Omental fat pad (tissue), 4 donors: ENCODE measurements at places on chromosomes 5 and 9. TPM values are rescaled to one million over a fixed set of nuclear protein-coding genes. Genes with fewer than 3 reads are reported as not detected.
A peak's percentile ranks its signal among the peaks of the same experiment; 100 is the strongest.

DNA sequence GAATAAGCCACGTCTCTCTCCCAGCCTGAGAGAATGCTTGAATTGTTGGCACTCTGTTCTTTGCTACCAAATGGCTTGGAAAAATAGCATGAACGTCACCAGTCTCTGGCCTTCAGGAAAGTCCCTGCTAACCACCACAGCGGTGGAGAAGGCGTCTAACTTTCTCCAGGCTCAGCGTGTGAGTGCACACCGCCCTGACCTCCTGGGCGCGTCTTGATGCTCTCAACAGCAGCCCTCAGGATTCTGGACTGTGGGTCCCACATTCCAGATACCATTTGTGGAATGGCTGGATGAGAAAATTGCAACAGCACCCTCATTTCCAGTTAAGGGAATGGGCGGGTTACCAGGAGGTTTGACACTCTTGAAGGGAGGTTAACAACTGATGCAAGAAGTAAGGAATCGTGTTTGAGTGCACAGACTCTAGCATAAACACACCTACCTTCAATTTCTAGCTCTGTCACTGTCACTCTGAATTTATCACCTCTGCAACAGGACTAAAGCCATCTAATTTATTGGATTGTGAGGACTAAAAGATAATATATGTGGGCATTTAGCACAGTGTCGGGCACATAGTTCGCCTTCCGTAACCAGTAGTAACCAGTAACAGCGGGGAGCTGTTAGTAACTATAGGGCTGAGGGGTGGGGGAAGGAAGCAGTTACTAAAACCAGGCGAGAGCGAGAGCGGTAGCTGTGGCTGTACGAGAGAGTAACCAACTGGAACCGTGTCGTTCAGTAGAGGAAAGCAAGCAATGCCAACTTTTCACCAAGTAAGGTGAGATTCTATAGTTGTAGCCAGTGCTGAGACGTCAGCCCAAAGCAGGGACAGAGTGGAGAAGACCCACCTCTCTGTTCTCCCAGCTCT, 807 bp upstream of the PLGRKT start:
- no peak for DNase-seq

The ZNF782 gene
- total RNA-seq, result 5.8 TPM

DNA sequence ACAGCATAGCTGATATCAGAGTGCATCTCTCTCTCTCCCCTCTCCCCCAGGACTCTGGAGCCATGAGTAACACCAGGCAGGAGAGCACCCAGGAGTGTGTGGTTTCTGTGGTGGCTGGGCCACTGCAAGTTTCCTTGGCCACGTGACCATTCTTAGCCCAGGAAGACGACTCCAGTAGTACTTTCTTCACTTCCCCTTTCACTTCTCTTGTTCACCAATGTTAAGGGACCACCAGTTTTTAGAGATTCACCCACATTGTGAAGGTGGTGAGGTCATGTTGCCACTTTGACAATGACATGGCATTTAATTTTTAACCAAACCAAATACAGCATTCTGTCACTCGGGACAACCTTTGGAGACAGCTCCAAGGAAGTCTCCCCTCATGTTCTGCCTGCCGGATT, 17.9 kb upstream of the DAPK1 start:
- no peak for DNase-seq

The CLINT1 gene
- 123 TPM for total RNA-seq

GRCh38 chr5:173881811-173882575, 6.2 kb upstream of the CPEB4 start:
- DNase-seq, result no peak

The ADAMTS16 gene
- total RNA-seq, result 1.9 TPM

The SLC36A2 gene
- total RNA-seq, result not detected

GRCh38 chr9:77883133-77883532, 148.5 kb downstream of the GNAQ start:
- DNase-seq, result no peak

- DNase-seq, result no peak
Measured at GRCh38 chr5:175517824-175518450, 39.6 kb downstream of the SFXN1 start.

DNA sequence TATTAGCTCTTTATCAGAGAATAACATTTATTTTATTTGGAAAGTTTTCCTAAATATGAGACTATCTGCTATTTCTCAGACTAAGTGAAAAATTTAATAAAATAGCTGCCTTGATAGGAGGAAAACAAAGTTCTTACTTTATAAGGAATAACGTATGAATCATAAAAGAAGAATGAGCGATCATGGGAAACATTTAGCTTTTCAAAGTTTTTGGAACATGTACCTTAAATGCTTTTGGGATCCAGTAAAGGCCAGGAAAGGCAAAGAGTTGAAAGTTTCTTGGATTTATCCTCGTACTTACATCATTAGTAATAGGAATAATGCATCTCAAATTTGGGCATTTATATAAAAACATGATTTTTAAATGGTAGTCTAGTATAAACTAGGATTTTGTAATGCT, 19.4 kb downstream of the OGN start:
- no peak for DNase-seq

The DNAJC18 gene
- total RNA-seq, result 7.4 TPM

GRCh38 chr9:21680590-21680989, 121.8 kb upstream of the MTAP start:
- DNase-seq, result no peak

- no peak for DNase-seq
Measured at GRCh38 chr5:168865968-168866367, 286.8 kb upstream of the PANK3 start.

The ZNF608 gene
- total RNA-seq, result 14.8 TPM

The RANBP17 gene
- 3.6 TPM for total RNA-seq

DNA sequence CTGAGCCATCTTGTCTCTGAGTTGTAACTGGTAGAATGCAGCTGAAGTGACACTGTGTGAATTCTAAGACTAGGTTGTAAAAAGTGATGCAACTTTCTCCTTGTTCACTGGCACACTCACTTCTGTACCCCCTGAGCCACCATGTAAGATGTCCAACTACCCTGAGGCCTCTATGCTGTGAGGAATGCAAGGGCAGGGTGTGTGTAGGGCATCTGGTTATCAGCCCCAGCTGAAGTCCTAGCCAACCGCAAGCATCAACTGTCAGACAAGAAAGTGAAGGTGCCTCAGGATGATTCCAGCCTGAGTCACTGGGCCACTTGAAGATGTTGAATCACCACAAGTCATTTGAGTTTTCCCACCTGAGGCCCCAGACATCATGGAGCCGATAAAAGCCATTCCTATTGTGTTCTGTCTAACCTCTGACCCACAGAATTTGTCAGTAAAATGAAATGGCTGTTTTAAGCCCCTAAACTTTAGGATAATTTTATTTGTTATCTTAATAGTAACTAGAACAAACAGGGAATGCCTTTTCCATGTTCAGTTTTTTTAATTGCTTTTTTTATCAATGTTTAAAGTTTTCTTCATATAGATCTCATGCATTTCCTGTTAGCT, 18.7 kb upstream of the RHOBTB3 start:
- DNase-seq, result no peak

DNA sequence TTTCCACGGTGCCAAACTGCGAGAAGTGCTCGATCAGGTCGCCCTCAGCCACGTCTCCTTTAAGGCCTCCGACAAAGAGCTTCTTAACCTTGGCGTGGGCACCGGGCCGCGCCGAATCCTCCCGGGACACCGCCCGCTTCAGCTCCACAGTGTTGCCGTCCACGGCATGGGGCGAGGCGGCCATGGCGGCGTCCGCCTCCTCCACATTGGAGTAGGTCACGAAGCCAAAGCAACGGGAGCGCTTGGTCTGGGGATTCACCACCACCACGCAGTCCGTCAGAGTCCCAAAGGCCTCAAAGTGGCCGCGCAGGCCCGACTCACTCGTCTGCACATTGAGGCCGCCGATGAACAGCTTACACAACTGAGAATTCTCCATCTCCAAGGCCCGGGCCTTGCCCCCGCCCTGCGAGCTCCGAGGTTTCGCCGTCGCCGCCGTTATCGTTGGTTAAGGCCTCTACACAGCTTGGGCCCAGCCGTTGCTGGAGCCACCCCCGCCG, 424 bp downstream of the HNRNPA0 start:
- peak; percentile 29 for DNase-seq

The PCDHA12 gene
- total RNA-seq, result 4.9 TPM

The ACOT12 gene
- not detected for total RNA-seq

The RETREG1 gene
- 73.3 TPM for total RNA-seq

The MOB3B gene
- total RNA-seq, result 11.5 TPM

GRCh38 chr5:62299101-62299500, 6.9 kb upstream of the KIF2A start:
- DNase-seq, result no peak

GRCh38 chr5:115241881-115242642, 20.6 kb downstream of the PGGT1B start:
- no peak for DNase-seq
